CD4-positive, alpha-beta T cell treated with Interferon alpha-2 for 1 hour (primary cell): ENCODE measurements at places on chromosomes 2 and 18.

DNA sequence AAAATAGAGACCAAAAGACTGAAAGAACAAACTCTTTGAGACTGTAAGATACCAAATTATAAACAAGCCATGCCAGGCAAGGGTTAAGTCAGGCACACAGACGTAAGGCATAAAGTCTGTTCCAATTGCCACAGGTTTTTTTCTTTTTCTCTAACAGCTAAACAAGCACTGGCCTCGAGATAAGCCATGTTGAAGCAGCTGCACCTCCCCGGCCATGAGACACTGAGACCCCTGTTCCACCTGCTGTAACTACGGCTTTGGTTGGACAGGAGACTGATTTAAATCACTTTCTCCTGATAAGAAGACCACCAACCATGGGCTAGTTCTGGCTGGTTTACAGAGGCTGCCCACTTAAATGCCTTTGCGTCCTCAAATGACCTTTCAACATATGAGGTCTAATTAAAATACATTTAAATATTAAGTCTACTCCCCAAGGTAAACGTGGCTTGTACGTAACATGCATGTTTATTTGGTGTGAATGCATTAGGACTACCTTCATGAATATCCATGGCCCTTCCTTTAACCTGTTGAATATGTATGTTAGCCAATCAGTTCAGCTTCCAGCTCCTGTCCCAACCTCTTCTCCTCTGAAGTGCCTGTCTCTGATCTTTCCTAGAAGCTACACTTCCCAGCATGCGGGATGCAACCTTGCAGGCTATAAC, 117.2 kb downstream of the CMPK2 start:
- DNase-seq = no peak

- no peak for DNase-seq
These were observed 151.6 kb downstream of the CSRNP3 start for GRCh38 chr2:165621086-165621560.

GRCh38 chr2:228793116-228793515, 478.0 kb downstream of the PID1 start:
- no peak for DNase-seq

- no peak for DNase-seq
These were observed 17.5 kb downstream of the GNLY start for GRCh38 chr2:85711578-85712060.

DNA sequence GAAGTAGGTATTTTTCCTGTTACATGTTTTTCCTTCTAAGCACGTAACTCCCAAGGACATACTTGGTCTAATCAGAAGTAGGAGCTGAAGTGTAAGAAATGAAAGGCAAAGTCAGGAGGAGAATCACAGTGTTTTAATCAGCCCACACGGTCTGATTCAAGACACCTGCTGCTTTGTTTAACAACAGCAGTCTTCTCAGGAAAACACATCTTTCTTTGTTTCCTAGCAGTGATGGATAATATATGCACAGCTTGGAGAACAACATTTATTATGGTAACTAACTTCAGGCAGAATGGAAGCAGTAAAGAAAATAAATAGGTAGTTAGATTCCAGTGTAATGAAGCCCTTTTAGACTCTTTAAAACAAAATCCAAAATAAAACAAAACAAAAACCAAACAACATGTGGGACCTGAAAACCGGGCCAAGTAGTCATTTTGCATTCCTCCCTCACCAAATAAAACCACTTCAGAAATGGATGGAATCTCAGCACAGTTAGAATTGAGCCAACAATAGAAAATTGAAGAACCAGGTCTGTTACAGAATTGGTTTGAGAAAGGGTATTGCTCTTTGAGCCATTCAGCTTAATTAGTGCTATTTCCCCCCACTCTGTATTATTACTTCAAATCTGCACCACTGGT, 61.1 kb upstream of the UGP2 start:
- DNase-seq = no peak
